Fibroblast of upper back skin (primary cell): ENCODE measurements at places on chromosomes 11 and 22.

GRCh38 chr22:43317239-43317638, 25.9 kb downstream of the SCUBE1 start:
- DNase-seq: no peak

GRCh38 chr11:31871310-31872075, 60.4 kb upstream of the PAX6 start:
- no peak for DNase-seq

- DNase-seq: peak; percentile 48
Observed at GRCh38 chr11:43790444-43790794, 90.2 kb upstream of the ALKBH3 start.

GRCh38 chr11:22304337-22304961, 33.7 kb upstream of the SLC17A6 start:
- DNase-seq: peak; percentile 8
